GDM1 (cell line): ENCODE measurements at places on chromosomes 2 and 18.
A peak's percentile ranks its signal among the peaks of the same experiment; 100 is the strongest.

- no peak for DNase-seq
These were observed 49.5 kb downstream of the ANO7 start for GRCh38 chr2:241237949-241238371.

DNA sequence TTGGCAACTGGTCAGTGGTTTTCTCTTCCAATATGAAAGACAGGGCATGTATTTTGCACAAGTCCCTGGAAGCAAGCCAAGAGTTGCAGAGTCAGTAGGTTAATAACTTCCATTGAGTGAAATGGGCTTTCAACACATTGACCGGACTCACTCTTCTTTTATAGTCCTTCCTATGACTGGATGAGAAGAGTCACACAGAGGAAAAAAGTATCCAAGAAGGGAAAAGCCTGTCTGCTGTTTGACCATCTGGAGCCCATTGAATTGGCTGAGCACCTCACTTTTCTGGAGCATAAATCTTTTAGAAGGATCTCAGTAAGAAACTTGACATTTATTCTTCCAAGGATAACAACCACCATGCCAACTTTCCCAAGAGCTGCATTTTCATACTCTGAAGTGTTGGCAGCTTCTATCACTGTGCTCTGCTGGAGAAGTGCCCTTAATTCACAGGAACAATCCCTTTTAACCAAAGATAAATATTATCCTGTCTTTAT lies 45.4 kb downstream of the RASGRP3 start:
- no peak for DNase-seq

DNA sequence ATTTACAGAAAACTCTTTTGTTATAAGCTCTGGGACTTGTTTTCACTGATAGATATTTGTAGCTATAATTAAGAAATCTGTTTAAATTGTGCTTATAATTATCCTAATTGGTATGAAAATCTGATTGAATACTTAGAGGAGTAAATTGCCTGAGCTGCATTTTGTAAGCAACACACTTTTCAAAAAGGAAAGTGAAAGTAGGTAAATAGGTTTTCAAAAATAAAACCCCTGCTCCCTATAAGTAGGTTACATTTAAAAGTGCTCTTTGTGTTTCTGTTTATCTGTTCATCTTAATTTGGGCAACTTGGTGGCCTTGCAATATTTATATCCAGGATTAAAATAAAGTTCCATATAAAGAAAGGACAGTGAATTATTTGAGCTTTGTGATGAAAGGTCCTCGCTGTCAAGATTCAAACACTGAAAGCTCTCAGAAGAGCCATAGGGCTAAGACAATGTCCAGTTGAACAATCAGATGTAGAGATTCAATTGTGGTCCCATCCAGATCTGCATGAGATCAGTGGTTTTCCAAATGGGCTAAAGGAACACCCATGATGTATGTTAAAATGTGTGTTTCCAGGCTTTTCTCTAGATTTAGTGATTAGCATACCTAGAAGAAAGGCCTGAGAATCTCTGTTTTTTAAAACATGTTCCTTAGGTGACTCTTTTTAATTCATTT lies 371.6 kb downstream of the RPRM start:
- no peak for DNase-seq

DNA sequence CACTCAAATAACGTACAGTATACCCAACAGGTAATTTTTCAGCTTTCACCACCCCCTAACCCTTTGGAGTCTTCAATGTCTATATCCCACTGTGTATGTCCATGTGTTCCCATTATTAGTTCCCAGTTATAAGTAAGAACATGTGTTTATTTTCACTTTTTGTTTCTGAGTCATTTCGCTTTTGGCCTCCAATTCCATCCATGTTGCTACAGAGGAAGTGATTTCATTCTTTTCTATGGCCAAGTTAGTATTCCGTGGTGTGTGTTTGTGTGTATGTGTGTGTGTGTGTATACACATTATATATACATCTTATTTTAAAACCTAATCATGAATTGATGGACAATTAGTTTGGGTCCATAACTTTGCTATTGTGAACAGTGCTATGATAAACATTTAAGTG lies 464.4 kb downstream of the CMPK2 start:
- DNase-seq, result no peak

- DNase-seq, result no peak
These were observed 4.6 kb upstream of the UGP2 start for GRCh38 chr2:63837036-63837594.

DNA sequence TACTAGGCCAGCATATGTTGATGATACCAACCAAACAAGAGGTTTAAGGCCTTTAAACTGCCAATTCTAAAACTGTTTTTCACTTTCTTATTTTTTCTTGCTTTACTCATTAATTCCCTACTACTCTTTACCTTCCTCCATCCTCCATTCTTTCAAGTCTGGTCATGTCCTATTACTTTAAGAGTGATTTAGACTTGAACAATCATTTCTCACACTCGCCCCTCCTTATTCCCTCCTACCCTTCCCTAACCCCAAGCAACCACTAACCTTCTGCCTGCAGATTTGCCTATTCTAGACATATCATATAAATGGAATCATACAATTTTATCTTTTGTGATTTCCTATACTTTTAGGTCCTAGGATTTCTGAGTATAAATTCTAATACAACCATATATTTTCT lies 127.7 kb downstream of the USP34 start:
- no peak for DNase-seq

GRCh38 chr2:26840937-26841610 lies 6.9 kb upstream of the DPYSL5 start:
- no peak for DNase-seq

DNA sequence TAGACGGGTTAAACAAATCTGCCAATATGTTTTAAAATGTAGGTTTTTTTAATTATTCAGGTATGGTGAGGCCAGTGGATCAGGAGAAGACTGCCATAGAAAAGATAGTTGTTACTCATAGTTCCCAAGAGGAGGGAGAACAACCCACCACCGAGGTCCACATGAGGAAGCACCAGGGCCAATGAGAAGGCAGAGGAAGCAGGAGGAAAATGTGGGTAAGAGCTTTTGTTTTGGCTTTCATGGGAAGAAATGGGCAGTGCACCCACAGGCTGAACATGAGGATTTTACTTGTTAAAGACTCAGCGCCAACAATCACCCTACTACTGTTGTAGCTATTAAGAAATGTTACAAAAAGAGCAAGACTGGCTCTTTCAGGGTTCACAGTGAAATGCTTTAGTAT lies 191.8 kb upstream of the HNMT start:
- no peak for DNase-seq

DNA sequence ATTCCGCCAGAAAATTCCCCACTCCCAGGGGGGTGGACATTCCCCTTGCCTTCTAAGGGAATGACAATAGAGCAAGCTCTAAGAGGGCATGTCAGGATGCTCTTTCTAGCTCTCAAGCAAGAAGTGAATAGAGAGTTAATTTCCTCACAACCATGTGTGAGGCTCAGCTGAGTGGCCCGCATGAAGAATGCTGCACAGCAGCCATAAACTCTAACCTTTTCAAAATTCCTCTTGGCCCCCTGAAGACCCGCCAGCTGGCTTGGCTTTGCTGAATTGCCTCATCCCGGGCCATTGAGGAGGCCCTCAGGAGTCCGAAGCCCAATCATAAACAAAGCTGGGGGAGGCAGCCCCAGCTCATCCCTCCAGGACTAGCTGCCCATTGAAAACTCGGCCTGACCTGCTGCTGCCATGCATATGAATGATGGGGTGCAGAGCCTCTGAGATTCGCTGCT lies 38.2 kb downstream of the NRP2 start:
- DNase-seq, result no peak

GRCh38 chr18:9835825-9836224 lies 49.9 kb upstream of the TXNDC2 start:
- no peak for DNase-seq

DNA sequence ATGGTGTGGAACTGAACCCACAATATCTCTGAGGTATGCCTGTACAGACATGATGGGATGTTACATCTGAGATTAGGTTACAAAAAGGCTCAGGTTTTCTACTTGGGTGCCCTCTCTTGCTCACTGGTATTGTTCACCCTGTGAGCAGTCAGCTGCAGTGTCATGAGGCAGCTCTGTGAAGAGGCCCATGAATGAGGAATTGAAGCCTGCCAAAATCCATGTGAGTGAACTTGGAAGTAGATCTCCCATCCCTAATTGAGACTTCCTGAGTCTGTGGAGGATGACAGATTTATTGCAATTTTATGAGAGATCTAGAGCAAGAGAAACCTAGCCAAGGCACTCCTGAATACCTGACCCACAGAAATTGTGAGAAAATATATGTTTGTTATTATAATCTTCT lies 404.9 kb upstream of the ZEB2 start:
- no peak for DNase-seq

DNA sequence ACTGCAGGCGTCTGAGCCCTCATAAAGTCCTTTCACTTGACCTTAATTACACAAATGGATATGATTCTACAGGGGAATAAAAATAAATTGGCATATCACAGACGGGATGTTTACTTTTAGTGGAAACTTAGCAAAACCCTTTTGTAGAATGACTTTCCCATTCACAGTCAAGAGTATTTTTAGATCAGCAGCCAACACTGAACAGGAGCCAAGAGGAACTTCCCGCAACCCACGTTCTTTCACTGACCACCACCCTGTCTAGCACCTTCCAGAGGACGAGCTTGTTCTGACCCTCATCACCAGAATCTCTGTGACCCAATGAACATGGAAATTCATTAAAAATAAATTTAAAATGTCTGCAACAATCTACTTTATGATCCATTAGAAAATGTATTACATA lies 119.0 kb upstream of the SNTG2 start:
- no peak for DNase-seq

DNA sequence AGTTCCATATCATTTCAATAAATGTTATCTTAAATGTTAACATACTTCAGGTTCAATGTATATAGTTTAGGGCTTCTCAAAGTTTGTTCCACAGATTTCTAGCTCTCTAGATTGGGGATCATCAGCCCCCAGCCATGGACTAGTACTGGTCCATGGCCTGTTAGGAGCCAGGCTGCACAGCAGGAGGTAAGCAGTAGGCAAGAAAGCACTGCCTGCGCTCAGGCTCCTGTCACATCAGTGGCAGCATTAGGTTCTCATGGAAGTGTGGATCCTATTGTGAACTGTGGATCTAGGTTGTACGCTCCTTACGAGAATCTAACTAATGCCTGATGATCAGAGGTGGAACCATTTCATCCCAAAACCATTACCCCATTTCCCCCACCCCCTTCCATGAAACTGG lies 531.1 kb downstream of the PARD3B start:
- no peak for DNase-seq

DNA sequence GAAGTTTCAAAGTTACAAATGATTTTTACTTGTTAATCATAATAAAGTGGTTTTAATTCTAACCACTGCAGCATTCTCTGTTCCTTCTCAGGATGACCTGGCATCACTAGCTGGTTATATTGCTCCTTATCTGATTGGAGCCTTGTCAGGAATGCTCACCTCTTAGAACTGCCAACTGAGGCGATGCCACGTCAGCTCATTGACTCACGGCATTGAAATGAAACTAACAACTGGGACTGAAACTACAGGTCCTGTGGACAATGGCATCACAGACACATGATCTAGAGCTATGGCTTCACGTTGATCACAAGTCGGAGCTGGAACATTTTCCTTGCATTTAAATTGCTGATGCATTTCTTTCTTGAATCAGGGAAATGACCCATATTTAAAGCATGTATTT lies 54.9 kb upstream of the MAP2 start:
- no peak for DNase-seq

GRCh38 chr18:10524507-10525370 lies 1.1 kb upstream of the NAPG start:
- no peak for DNase-seq

- no peak for DNase-seq
These were observed 409.8 kb downstream of the ZNF521 start for GRCh38 chr18:24942144-24942543.

DNA sequence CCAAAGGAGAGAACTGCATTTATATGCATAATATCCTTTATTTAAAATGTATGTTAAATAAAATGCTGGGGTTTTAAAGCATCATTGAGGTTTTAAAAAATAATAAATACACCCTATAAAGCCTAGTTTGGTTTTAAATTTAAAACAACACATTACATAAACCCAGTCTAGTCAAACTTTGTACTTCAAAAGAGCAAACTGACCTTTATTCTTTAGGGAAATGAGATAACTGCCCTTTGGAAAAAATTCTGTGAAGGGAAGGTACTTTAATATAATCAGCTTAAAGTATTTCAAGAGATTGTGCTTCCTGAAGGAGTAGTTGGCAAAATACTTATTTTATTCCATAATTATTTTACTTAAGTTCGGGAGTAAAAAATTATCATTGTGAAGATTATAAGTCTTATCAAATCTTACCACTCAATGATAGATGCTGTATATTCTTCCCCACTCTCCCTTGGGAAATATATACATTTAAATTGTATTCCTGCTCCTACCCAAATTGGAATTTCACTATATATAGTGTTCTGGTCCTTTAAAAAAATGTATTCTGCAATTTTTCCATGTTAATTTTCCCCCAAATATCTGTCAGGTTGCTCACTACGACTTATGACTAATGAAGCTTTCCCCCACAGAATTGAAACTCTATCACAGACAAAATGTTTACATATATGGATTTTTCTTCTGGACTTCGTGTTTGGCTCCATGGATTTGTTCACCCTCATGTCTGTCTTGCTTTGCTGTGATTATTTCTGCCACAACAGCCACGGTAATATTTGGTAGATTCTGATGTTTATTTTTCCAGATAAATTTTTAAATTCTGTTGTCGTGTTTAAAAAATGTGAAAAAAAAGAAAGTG lies 42.1 kb downstream of the ZC3H6 start:
- no peak for DNase-seq

DNA sequence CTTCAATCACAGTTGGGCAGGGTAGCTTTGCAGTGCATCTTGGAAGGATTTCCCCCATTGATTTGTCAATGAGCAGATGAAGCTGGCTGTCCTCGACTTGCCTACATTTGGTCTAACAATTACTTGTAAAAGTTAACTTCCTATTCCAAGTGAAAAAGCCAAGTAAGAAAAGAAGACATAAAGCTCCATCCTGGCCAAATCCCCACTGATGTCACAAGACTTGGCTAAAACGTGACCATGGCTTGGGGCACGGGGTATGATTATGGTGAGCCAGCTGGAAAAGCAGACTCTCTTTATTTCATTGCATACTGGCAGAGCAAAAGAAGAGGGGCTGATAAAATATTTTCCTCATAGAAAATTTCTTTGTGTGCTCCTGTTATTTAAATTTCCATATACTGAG lies 25.4 kb upstream of the PID1 start:
- DNase-seq, result no peak

- no peak for DNase-seq
These were observed 1377.0 kb downstream of the SUCLG1 start for GRCh38 chr2:83081826-83082690.

DNA sequence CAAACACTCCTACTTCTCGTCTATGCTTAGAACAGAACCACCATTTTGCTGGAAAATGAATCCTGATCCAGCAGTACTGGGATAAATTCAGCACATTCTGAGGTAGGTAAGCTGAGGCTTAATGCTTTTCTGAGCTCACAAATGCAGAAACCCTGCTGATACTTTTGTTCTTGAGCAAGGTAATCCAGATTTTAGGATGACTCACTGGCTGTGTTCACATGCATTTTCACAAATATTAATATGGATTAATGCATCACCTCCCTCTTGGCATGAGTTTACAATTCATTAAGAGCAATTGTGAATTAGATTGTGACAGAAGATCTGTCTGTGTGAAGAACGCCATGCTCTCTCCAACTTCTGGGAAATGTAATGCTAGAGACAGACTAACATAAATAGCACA lies 42.2 kb downstream of the RAD51AP2 start:
- no peak for DNase-seq

- no peak for DNase-seq
These were observed 2.8 kb downstream of the ZCCHC2 start for GRCh38 chr18:62525608-62526007.

GRCh38 chr18:77765468-77765867 lies 515.8 kb downstream of the GALR1 start:
- DNase-seq, result peak; percentile 13

GRCh38 chr2:42368817-42369531 lies 8.0 kb upstream of the COX7A2L start:
- no peak for DNase-seq
